ENCODE measurements at places on chromosomes 4 and X.

DNA sequence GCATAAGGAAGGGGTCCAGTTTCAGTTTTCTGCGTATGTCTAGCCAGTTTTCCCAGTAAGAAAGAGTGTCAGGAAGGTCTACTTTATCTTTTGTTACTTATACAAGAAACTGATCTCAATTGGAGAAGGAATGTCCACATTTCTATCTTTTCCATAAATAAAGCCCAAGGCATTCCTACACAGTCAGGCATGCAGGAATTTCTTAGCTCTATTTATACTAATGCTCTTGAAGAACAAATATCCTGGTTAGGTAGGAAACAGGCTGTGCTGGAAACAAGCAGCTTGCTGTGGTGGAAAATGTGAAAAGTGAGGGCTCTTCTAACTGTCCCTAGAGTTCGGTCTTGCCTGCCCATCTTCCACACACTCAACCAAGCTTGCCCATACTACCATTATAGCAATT lies 37.9 kb upstream of the PITX2 start:
- no peak for DNase-seq

DNA sequence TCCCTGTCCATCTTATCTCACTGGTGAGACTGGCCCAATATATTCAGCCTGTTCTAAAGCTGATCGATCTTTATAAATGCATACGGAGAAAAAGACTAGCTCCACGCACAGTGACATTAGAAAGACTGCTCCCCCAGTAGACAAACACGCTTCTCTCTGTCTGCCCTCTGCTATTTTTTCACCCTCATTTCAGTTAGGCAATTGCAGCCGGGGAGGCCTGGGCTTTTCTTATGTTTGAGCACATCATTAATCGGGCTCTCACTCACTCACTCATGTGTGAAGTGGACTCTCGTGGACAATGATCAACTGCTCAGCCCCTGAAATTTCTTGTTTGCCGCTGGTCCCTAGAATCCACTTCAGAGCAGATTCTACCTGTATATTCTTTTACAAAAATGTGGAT lies 824.7 kb upstream of the TENM3 start:
- DNase-seq: no peak

DNA sequence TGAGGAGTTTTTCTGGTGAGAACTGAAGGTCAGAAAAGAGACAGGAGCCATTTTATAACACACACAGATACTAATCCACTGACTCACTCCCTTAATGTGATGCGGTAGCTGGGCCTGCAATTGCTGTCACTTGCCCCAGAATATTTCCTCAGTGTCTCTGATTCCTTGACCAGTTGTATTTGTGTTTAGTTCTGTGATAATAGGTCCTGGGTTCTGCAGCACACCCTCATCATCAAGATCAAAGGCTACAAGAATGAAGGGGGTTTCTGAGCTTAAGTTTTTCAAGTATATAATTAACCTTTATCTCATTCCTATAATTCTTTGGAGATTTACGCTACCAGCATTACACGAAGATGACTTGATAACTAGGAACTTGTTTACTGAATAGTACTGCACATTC lies 576.5 kb upstream of the CPXCR1 start:
- DNase-seq: no peak

- DNase-seq: no peak
These were observed 625.5 kb upstream of the INTU start for GRCh38 chr4:127007305-127007704.

DNA sequence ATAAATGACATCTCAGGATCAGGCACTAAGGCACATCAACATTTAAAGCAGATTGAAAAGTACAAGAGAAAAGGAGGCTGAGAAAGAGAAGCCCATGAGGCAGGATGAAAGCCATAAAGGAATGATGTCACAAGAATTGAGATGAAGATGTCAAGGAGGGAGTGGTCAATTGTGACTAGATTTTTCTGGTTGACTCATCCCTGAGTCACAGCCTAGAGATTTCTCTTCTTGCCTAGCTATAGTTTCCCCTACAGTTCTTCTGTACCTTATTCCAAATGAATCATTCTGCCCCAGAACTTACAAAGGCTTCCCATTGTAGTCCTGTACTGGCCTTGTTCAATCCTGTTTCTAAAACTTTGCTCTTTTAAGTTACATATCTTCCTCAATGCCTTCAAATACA lies 3.4 kb upstream of the USP53 start:
- DNase-seq: peak; percentile 59

- peak; percentile 49 for DNase-seq
These were observed 22.6 kb upstream of the CD38 start for GRCh38 chr4:15755321-15756155.

- no peak for DNase-seq
These were observed 499.5 kb downstream of the ANKRD50 start for GRCh38 chr4:124212815-124213630.

DNA sequence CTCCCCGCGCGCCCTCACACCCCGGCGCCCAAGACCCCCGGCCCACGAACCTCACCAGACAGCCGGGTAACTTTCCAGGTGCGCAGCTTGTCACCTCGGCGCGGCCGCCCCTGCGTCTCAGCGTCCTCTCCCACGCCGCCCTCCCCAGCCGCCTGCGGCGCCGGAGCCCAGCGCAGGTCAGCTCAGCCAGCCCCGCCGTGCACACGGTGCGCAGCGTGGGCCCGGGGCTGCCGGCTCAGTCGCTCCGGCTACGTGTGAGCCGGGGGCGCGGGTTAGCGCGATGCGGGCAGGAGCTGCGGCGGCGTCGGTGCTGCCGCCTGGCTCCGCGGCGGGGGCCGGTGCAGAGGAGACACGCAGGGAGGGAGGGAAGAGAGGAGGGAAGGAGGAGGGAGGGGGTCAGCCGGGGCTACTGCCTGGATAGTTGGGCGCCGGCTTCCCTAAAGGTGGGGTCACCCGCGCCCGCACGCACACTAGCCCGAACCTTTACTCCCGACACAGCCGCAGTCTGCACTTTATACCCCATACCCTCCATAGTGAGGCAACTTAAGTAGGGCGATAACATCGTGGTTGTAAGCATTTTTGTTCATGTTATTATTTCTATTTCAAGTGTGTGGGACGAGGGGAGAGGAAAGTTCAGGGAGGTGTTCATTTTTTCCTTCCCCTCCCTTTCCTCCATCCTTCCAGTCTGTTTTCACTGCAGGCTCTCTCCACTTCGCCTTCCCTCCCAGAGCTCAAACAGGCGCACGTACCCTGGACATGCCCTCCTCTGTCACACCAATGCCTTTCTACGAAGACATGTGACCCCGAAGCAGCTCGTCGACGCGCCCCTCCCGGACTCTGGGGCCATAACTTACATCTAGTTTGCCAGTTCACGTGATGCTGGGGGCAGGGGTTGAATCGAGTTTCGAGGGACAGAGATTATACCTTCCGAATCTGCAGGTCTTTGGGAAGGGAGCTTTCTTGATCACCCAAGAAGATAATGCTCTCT lies at the start of gene PRKG2:
Gene PRKG2, minus strand, starts transcription at position 342 of the 988 bp plus-strand sequence. CDS start 10,175 bp downstream, outside the sequence.
- no peak for DNase-seq

- DNase-seq: no peak
These were observed 593.2 kb downstream of the ZNF674 start for GRCh38 chrX:45952030-45952429.

DNA sequence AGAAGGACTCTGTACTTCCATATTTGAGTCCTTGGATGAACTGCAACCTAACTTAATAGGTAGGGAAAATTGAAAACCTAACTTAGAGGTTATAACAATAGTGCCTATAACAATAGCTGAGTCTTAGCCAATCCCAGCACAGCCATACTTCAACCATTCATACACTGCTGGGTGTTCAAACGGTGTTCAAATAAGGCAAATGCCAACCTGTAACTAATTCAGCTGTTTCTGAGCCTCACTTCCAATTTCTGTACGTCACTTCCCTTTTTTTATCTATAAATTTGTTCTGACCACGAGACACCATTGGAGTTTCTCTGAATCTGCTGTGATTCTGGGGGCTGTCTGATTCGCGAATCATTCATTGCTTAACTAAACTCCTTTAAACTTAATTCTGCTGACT lies 9.6 kb upstream of the GRSF1 start:
- DNase-seq: no peak

GRCh38 chrX:24025741-24026403 lies 1.1 kb downstream of the KLHL15 start:
- DNase-seq: peak; percentile 29

DNA sequence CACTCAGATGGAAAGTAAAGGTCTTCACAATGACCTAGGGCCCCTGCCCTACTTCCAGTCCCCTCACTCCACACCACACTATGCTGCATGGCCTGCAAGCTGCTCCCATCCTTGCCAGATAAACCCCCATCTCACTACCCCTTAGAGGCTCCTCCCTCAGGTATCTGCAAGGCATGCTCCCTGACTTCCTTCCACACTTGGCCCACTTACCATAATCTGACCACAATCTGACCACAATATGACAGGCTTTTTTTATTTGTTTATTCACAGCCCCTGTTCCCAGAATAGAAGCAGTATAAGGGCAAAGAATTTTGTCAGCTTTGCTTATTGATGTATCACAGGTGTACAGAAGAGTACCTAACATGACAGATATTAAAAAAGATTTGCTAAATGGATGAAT lies 124.7 kb downstream of the CAMK2D start:
- DNase-seq: peak; percentile 80

DNA sequence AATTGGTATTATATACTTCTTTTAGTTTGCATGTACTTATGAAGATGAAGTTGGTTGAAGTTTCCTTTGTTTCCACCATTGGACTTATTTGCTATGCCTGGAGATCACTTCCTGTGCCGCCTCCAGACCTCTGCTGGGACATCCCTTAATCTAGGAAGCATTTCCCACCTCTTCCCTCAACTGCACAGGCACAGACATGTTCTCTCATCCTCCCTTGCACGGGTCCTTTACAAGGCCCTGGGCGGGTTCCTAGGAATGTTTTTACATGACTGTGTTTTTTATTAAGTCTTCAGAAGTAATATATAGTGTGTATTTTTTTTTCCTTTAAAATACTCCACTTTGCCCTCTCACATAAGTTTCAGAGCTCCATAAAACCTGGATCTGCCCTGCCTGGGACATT lies 51.0 kb downstream of the TMEM131L start:
- DNase-seq: no peak

GRCh38 chrX:154121207-154121606 lies 22.8 kb upstream of the OPN1LW start:
- no peak for DNase-seq

GRCh38 chr4:7428261-7429068 lies 6.3 kb downstream of the PSAPL1 start:
- no peak for DNase-seq

- peak; percentile 36 for DNase-seq
These were observed 413.5 kb upstream of the GRIA3 start for GRCh38 chrX:122770581-122770980.

DNA sequence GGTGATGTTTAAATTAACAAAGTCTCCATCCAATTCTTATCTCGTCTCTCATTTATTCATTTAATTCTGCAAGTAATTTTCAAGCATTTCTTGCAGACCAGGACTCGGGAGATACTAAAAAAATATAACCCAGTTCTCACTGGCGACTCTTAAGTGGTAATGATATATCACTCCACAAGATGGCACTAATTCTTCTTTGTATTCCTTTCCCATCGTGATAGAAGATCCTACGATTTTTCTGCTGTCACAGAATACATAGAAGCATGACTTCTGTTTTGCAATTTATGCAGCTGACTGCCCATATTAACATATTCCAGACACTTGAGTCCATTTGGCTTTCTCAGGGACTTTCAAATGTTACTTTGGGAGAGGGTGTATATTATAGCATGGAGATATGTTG lies 64.0 kb upstream of the FGF13 start:
- peak; percentile 12 for DNase-seq

DNA sequence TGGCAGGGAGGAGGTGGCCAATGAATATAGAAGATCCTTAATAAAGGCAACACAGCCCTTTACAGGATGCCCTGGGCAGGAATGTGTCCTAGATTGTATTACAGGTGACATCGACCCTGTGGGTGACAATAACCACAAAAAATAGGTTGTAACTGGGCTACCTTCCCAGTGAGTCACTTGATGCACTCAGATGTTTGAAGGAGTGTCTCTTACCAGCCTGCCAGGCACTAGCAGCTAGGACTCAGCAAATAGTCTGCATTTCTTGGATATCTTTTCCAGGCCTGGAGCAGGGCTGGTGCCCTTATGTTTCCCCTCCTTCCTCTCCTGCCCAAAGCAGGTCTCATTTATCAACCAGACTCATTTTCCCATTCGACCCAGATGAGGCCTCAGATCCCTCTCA lies 50.9 kb upstream of the TMEM164 start:
- DNase-seq: no peak

DNA sequence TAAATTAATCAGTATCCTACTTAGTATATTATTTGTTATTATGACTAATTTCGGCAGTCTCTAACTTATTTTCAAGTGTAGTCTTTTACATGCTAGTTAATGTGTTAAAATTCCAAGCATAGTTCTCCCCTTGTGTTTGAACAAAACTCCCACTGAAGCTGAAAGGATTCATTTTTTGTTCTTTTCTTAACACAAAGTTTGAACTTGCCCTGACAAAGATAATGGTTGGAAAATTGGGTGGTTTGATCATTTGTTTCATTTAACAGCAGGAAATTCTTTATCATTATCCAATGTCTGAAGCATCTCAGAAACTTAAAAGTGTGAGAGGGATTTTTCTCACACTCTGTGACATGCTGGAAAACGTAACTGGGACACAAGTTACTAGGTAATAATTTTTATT lies 36.0 kb downstream of the INTU start:
- DNase-seq: no peak

DNA sequence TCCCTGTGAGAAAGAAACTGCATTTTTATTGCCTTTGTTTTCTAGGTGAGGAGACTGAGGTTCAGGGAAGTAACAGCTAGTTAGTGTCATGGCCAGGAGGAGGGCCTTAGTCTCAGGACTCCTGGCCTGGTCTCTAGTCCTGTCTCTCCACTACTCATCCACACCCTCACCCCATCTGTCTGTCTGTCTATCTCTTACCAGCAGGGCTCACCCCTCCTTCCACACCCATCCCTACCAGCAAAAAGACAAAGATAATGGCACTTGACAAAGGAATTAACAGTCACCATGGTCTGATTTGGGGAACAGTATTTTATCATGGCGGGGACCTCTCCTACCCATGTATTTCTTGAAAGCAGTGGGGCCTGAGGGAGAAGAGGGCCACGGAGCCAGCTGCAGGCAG lies 125.8 kb downstream of the REPS2 start:
- no peak for DNase-seq

DNA sequence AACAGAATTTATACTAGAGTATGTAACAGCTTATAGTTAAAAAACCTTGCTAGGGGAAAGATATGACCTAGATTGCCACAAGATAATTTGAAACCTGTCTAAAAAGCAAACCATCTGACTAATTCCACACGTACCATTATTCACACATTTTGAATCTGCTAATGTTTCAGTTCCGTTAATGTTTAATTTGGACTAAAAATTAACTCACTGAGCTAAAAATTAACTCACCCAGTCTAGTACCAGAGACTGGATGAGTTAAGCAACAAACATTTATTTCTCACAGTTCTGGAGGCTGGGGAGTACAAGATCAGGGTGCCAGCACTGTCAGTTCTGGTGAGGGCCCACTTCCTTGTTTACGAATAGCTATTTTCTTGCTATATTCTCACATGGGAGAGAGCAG lies 231.5 kb upstream of the DIAPH2 start:
- no peak for DNase-seq
